Activated T-helper 9 cell treated with anti-CD3 and anti-CD28 coated beads, Interleukin-2, amount 50 U/mL, for 16 hours (primary cell): ENCODE measurements at places on chromosomes 2 and 18.

DNA sequence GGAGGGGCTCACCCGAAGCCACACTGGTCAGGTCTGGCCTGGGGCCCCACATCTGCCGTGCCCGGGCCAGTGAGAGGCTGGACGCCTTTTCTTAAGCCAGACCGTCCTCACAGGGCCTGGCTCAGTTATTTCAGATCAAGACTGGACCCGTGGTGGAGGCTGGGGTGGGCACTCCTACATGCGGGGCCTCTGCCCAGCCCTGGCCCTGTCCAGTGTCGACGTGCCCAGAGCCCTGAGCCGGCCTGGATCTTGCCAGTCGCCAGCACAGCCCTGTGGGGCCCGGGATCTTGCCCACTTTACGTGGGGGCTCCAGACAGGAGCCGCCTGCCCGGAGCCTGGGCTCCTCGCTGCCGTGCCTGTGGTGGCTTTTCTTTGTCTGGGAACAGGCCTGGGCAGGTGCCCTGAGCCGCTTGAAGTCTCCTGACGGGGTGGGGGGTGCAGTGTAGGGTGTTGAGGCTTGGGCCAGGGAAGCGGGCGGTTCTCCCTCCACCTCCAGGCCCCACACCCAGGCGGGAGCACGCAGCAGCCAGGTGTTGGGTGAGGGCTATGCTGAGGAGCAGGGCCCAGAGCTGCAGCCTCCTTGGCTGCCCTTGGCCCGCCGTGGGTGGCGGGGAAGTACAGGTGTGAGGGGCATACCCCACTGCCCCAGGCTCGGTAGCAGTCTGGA lies 6.0 kb downstream of the GPC1 start:
- no peak for DNase-seq

GRCh38 chr2:21229302-21229701 lies 105.5 kb downstream of the TDRD15 start:
- no peak for DNase-seq

DNA sequence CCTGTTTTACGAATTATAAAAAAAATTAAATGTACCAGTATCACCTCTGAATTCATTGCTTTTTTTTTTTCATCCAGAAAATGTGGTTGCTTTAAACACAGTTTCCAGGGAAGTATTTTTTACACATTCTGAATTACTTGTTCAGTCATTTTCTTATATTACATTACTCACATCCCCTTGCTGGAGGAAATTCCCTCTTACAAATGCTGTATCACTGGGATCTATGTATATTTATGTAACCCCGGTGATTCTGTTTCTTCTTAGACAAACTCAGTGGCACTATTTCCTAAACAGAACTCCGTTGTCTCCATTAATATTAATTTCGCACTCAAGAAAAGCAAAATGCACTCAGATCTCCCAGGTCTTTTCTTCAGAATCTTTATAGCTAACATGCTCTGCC lies 1078.5 kb upstream of the ZEB2 start:
- DNase-seq, result no peak

DNA sequence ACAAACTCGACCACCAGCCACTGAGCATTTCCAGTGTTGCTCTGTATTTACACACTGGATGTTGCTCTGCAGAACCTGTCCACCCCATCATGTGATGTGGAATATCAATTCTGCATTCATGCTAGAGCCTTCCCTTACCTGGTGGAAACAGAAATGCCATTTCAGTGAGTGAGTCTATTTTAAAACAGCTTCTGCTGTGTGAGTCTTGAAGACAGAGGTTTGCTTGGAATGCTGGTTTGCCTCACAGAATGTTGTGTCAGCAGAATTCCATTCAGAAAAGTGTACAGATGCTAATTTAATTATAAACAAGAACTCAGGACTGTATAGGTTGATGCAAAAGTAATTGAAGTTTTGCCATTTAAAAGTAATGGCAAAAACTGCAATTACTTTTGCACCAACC lies 118.3 kb downstream of the MAP3K20 start:
- no peak for DNase-seq

- DNase-seq, result no peak
Observed at GRCh38 chr2:73111073-73112025, 1.4 kb downstream of the RAB11FIP5 start.

DNA sequence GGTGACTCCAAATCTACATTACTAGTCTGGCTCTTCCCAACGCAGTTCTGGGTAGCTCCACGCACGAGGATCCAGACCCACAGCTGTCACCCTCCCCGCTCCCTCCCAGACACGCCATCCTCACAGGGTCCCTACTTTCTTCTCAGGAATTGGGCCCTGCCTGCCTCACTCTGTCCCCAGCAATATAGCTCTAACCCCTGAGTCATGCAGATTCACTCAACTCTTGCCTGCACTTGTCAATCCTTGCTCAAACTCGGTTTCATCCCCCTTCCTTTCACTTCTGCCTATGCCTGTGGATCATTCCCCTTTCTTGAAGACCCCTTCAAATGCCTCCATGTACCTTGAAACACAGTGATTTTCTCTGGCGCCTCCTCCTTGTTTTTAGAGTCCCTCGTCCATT lies 5.0 kb downstream of the ST8SIA5 start:
- no peak for DNase-seq

GRCh38 chr2:186962085-186962747 lies 113.2 kb upstream of the ZSWIM2 start:
- DNase-seq, result no peak

DNA sequence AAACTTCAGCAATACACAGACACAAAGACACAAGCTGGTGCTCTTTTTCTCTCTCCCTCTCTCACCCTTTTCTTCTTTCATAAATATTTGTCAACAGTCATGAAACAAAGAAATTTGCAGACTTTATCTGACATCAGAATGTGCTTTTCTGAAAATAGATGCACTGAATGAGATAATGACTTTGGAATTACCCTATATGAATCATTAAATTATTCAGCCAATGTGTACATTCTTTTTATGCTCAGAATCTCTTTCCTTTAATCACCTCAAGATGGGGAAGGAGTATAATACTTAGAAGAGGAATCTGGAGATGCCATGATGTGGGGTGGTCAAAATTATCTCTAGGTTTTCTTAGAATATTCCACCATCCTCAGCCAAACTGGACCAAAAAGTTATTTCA lies 289.9 kb downstream of the LRRTM1 start:
- DNase-seq, result no peak

DNA sequence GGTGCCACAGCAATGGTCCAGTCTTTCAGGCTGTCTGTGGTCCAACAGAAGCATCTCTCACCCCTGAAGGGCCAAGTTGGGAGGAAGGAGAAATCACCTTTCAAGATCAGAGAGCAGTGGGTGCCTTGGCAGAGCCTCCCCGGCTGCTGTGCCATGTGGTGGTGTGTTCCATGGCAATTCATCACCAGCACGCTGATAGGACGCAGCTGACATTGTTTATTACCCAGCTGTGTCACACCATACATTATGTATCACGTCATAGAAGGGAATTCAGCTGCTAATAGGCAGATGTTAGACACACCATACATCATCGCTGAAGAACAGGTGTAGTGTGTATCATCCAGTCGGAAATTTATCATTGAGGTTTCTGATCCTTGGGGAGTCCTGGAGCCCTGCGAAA lies 29.6 kb upstream of the RPL31 start:
- no peak for DNase-seq

DNA sequence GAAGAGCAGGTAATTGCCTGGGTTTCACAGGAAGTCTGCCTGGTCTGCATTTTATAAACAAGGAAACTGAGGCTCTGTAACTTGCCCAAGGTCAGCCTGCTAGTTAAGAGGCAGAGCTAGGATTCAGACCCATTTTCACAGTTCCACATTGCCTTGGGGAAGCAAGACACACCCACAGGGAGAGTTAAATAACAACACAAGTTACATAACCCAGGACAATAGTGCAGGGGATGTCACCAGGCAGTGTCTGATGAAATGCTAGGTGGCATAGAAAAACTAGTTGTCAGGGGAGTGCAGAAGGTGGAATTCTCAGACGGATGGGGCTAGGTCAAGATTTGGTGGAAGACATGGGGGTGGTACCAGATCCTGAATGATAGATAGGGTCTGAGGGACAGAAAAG lies 69.7 kb downstream of the PRKCE start:
- DNase-seq, result no peak

- DNase-seq, result no peak
Observed at GRCh38 chr2:45436456-45436855, 174.6 kb downstream of the SRBD1 start.

DNA sequence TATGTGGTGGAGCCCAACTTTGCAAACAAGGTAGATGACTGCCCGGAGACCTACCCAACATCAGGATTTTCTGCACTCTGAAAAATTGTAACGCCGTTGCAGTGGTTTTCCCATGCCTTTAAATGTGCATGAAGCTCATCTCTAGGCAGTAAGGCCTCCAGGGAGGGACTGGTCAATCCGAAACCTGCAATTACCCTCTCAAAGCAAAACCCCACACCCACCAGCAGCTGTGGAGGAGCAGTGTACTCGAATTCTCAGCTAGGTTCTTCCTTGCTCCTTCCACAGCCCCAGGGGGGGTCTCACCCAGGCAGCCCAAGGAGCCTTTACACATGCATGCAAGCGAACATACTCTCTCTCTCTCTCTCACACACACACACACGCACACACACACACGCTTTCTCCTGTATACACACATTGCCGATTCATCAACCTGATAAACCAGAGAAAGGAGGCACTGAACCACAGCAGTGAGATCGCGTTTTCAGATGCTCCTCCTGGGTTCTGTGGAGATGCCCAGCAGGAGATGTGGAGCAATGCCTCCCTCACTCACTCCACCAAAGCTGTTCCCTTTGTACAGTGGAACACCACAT lies 109.2 kb downstream of the VIT start:
- DNase-seq, result no peak

- no peak for DNase-seq
Observed at GRCh38 chr2:6325616-6326015, 540.1 kb downstream of the CMPK2 start.

- DNase-seq, result no peak
Observed at GRCh38 chr18:36403896-36404820, 106.6 kb downstream of the FHOD3 start.

GRCh38 chr2:226836548-226836885 lies 663 bp downstream of the RHBDD1 start:
- DNase-seq, result no peak

DNA sequence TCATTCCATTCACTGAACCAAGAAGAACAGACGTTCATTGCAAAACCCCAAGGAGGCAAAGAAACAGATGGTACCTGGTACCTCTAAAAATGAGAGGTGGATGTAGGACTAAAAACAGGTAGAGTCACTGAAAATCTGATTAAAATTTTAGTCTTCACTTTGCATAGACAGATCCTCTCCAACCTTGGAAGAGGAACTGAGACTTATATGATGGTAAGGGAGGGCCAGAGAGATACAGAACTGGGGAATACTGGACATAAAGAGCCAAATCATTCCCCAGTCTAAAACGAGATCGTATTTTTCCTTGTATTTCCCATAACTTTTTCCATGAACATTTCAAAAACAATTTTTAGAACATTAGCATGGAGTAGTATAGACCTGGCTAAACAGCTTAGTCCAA lies 59.7 kb upstream of the SPOPL start:
- no peak for DNase-seq

DNA sequence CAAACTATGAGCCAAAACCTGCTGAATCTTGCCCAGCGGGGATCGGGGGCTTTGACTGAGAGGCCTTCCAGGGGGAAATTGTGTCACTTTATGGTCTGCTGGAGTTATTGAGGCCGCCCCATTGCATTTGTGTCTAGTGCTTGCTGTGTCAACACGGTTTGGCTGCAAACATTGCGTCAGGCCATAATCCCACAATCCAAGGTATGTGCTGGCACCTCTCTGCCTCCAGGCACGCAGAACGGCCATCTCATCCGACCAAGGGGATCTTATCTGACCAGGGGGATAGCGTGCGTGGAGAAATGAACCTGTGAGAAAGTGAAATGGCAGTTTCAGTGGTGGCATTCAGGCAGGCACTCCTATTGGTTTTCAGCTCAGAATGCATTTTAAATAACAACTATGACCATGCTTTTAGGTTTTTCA lies 18.1 kb upstream of the LYPD6B start:
- DNase-seq, result no peak

DNA sequence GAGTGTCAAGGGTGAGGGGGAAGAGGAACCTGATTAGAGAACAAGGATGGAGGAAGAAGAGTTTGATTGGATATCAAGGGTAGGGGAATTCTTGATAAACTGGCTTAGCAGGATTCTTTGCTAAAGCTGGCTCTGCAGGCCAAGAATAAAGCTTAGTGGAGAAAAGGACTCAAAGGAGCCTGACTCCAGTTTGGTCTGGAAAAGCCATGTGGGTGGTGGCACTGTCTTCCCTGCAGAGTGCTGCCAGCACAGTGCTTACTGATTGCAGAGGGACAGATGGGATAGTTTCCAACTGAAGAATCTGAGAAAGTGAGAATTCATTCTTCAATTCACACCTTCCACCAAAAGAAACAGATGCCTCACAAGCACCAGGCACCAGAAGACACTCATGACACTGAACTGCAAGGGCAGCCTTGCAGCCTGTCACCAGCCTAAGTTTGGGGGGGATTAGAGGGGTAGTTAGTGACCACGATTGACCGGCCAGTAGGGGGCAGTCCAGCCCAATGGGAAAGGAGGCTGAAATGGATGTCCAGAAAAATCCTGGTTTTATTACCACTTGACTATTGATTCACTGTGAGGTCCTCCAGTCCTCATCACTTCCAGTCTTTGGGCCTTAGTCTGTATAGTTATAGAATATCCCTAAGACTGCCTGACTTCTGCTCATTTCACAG lies 334.5 kb downstream of the SMAD2 start:
- no peak for DNase-seq

DNA sequence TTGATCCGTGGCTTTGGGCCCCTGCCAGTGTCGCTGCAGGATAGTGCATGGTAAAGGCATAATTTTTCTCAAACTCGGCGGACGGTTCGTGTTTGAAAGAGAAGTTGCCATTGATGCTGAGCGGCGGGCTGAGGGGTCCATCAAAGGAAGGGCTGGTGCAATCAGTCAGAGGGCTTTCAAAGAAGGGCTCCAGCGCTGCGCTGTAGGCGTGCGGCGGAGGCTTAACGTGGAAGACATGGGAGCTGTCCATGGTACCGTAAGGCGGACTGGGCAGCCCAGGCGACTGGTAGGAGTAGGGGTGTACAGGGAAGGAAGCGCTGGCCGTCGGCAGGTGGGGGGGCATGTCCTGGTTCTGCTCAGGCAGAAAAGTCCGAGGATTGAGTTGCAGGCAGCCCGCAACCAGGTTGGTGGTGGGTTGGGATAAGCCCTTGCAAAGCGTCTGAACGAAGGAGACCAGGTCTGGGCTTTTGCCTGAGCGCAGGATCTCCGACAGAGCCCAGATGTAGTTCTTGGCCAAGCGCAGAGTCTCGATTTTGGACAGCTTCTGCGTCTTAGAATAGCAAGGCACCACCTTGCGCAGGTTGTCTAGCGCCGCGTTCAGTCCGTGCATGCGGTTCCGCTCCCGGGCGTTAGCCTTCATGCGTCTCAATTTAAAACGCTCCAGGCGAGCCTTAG lies 2.3 kb downstream of the NEUROD1 start:
- no peak for DNase-seq

DNA sequence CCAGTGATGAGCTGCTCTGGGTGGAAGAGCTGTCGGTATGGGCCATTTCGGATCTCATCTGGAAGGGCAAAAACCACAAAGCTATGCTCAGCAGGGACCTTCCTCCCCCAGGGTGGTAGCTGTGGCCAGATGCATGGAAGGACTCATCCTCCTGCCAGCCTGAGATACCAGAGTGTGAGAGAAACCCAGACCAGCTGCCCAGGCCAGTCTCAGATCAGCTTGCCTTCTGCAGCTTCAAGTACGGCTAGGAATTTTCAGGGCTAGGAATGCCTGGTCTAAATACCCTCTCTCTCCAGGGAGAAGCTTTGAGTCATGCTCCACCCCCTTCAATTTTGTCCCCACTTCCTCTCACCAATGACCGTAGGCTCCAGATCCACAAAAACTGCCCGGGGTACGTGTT lies 1.4 kb upstream of the TUBA4B start:
- DNase-seq, result no peak
